ENCODE measurements at places on chromosomes 6 and 20.

- DNase-seq, result no peak
Measured at GRCh38 chr6:129906515-129907077, 45.5 kb upstream of the TMEM244 start.

DNA sequence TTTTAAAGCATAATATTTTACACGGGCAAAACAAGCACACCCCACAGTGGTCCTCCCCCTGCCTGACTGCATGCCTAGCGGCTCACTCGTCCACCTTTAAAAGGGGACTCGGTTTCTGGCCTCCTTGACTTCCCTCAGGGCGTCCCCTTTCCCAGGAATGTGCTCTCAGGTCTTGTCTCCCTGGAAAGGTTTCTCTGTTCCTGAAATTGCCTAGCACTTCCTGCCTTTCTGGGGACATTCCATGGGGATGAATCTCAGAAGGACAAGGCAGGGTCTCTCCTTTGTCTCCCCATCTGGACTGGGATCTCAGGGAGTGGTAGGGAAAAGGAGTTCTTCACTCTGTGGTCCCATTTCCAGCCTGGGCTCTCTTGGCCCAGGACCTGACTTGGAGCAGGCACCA is 4.9 kb downstream of the TCF15 start:
- no peak for DNase-seq

DNA sequence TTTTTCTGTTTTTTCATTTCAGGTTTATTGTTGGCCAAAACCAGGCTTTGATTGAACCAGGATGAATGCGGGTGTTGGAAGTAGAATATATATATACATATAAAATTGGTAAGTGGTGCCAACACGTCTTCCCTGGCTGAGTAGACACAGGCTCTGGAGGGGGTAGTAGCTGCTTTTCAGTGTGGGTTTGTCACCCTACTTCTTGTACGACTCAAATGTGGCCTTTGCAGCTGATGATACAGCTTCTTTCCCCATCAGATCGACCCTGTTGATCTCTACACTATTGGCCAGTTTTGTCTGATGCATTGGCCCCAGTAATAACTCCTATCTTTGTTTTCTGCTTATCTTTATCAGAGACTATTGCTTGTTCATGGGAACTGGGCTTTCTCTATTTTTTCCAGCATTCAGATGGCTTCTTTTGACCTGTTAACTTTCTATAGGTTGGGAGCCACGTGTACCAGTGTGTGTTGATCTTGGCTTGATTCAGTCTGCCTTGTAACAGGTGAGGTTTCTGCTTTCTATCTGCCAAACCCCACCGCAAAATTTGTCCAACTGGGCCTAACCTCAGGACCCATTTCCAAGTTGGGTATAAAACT is 2.7 kb upstream of the ZNFX1 start:
- no peak for DNase-seq

- DNase-seq, result no peak
Measured at GRCh38 chr6:150448221-150448620, 79.4 kb downstream of the IYD start.

GRCh38 chr20:56776345-56776744 is 147.2 kb downstream of the TFAP2C start:
- no peak for DNase-seq

DNA sequence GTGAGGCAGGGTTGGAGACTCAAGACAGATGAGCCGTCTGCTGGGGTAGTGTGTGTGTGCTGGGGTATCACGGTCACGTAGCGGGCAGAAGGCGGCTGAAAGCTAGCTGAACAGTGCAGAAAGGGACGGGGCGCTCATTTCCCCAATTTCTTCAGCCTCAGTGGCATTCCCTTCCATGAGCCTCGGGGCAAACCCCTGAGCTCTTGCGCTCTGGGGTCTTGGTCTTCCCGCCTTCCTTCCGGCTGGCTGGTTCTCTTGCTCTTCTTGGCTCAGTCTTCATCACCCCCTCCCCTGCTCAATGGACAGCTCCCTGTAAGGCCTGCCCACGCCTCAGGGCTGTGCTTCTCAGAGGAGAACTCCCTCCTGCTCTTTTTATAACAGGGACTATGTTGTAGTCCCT is 15.5 kb upstream of the TMEM181 start:
- DNase-seq, result no peak

- DNase-seq, result no peak
Measured at GRCh38 chr6:90199900-90200299, 96.7 kb downstream of the BACH2 start.

- peak; percentile 94 for DNase-seq
Measured at GRCh38 chr6:16277101-16277981, 39.0 kb downstream of the GMPR start.

GRCh38 chr6:151550618-151551017 is 56.8 kb downstream of the CCDC170 start:
- no peak for DNase-seq

DNA sequence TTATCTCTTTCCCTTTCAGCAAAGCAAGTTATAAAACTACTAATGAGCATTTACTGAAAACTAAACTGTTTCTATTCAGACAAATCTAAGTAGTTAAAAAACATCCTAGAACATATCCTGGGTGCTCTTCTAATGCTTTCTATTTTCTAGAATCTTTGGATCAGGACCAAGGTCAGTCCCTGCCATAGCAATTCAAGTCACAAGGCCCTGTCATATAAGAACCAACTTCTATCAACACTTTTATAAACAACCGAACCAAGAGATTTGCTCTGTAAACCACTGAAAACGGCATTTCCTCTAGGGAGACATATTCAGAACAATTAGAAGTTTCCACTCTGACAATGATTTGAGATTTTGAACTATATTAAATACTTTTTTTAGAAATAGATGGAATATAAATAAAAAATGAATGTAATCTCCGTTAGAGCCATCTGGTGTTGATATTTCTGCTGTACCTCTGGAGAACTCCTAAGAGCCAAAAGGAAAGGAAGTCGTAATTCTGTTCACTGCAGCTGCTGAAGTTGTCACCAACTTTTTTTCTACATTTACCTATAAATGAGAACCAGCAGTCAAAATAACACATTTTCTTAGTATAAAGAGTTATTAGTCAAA is 51.4 kb upstream of the LGSN start:
- DNase-seq, result no peak

DNA sequence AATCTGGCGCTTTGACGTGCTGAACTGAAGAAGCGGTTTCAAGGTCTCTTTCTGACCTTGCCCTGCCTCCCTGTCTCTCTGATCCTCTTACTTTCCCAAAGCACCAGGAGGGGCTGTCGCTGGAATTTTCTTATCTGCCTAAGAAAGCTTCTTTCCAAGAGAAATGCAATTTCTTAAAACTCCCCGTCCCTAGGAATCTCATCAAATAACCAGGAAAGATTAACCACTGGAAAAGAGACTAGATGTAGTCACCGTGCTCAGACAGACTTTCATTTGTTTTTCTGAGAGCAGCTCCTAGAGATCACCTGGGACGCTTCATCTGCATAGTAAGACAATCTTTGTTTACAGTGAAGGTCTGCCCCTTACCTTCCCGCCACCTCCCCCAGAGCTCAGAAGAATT is 38.6 kb downstream of the PDYN start:
- no peak for DNase-seq
